ENCODE measurements at places on chromosomes 3 and 15.

GRCh38 chr3:134753999-134754742 is 40.9 kb upstream of the EPHB1 start:
- DNase-seq, result peak; percentile 15

- peak; percentile 5 for DNase-seq
These were observed 625.8 kb downstream of the TAFA4 start for GRCh38 chr3:68306571-68306970.

GRCh38 chr3:152910966-152911365 is 76.0 kb downstream of the P2RY1 start:
- DNase-seq, result no peak

DNA sequence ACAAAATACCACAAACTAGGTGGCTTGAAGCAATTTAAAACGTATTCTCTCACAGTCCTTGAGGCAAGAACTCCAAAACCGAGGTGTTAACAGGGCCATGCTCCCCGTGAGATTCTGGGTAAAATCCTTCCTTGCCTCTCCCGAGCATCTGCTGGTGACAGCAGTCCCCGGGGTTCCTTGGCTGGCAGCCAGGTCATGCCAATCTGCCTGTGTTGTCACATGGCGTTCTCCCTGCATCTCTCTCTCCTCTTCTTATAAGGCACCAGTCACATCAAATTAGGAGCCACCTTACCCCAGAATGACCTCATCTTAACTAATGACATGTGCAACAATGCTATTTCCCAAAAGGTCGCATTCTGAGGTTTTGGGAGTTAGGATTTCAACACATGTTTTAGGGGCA is 26.3 kb upstream of the LRRN1 start:
- no peak for DNase-seq

GRCh38 chr3:176590722-176591121 is 606.6 kb downstream of the TBL1XR1 start:
- DNase-seq, result no peak

Measured in GM23248 (cell line).